ENCODE measurements at places on chromosomes 12 and 14.
A peak's percentile ranks its signal among the peaks of the same experiment; 100 is the strongest.

DNA sequence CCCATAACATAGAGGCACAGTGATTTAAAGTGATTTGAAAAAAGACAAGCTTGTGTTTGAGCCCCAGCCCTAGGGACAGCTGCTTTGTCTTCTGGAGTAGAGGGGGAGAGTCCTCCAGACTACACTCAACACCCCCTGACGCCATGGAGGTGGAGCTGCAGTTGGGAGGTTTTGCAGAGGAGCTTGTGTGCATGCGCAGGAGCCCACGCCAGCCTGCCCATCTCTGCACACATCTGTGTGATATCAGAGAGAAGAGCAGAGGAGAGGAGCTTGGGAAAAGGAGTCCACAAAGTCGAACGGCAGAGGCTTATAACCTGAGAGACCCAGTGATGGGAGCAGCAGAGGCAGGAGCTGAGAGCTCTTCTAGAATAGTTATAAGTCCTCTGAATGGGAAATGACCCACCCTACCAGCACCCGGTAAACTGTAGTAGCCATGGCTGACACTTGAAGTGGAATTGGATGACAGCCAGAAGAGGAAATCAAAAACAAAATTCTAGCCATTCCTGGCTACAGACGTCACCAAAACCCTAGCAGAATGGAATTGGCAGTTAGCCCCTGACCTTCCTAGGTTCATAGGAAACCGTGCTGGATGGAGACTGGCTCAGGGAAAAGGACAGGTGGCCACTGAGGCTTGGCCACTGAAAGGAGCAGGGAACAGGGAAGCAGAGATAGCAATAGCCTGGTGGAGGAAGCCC, 185.1 kb upstream of the VASH1 start:
- DNase-seq = no peak

- no peak for DNase-seq
These were observed 108.7 kb upstream of the MIS18BP1 start for GRCh38 chr14:45361727-45362126.

- DNase-seq = peak; percentile 61
These were observed 158.8 kb upstream of the PRMT8 start for GRCh38 chr12:3332188-3332587.

DNA sequence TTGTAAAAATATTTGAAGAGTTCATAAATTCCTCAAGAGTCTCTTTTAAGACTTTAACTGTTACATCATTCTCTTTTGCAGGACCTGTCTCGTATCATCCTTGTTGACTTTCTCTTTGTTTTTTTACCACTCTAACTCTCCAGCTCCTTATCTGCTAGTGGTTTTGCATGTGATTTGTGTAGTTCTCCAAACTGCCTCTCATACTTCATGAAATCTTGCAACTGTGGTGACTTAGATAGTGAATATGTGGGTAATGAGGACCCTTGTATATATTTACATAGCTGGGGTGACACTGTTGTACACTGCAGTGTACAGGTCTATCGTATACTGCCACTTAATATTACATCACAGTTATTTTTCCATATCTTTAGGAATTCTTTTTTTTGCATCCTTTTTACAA, 40.2 kb upstream of the EMP1 start:
- no peak for DNase-seq

DNA sequence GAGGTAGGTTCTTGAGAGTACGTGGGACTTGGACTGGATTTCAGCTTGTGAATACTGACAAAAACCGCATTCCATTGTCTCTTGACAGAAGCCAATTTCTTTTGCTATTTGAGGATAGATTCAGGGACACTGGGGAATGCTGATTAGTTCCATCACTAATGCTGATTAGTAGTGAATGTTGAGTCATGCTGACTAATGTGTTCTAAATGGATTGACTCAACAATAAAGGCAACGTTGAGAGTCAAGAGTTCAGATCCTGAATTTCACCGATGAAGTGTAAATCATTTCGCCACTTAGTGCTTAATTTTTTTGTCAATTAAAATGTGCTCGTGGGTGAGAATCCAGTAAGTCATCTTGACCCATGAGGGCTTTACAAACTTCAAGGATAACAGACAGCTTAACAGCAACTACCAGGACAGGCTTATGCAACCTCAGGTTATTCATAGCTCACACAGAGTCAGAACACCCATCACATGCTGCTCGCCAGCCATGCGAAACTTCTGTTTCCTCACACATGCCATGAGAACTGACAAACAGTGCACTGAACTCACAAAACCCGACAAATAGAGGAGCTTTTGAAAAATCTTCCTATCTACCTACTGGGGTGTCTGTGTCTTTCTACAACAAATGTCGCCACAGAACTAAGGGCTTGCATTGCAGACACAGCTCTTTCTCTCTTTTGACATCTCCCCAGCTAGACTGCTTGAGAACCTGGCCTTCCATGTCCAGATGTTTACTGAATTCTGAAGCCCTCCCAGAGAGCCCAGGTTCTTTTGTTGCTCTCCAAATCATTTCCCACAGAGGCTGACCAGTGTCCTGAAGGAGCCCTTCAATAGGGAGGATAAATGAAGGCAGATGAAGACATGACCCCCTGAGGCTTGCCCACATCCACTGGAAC, 316.4 kb downstream of the ZFP36L1 start:
- DNase-seq = no peak

GRCh38 chr12:82329508-82329907, 28.7 kb downstream of the CCDC59 start:
- DNase-seq = no peak

- DNase-seq = no peak
These were observed 272.3 kb upstream of the NOVA1 start for GRCh38 chr14:26870096-26870495.

- no peak for DNase-seq
These were observed 192.2 kb downstream of the TMTC3 start for GRCh38 chr12:88334271-88334670.

DNA sequence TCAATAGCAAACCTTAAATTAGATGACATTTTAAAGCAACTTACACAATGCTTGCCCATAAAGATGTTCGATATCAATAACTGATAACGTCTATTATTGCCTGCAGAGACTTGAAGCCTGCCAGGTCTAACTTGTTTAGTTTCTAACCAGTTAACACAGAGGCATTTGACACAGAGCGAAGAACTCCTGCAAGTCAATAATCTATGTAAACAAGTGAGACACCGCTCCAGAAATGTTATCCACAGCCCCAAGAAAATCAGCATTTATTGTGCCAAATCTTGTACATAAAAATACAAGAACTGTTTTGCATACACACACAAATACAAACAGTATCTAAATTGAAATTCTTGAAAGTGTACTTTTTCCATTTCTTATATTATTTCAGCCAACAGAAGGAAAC, 236.0 kb upstream of the DIO3 start:
- DNase-seq = no peak

DNA sequence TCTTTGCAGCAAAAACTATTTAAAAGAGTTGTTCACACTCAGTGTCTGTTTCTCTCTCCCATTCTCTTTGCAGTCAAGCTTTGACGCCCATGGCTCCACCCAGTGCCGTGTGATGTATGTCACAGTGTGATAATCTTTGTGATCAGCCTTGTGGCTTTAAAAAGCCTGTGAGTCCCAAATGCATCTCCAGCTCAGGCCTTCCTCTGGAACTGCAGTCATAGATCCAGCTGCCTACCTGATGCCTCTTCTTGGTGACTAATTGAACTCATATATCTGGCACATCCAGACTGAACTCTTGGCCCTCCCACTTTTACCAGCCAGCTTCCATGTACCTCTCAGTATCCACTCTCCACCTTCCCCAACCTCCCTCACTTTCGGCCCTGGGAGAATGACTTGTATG, 182.8 kb upstream of the ARHGAP5 start:
- no peak for DNase-seq

DNA sequence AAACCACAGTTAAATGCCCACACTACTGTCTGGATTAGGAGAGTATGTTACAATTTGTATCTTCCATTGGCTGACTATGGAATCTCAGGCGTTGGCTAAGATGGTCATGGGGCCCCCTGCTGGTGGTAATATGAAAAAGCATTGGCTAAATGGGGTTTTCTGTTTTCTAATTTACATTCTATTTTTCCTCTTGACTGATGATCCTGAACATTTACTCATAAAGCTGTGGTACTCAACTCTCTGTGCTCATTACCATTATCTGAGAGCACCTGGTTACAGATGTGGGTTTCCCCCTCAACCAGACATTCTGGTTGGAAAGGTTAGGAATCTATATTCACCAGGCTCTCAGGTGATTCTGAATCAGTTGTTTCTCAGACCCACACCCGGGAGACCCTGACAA, 64.8 kb downstream of the WSCD2 start:
- DNase-seq = peak; percentile 51

GRCh38 chr12:44968965-44969364, 81.9 kb downstream of the DBX2 start:
- DNase-seq = no peak
